ENCODE measurements at places on chromosomes 2 and 18.

DNA sequence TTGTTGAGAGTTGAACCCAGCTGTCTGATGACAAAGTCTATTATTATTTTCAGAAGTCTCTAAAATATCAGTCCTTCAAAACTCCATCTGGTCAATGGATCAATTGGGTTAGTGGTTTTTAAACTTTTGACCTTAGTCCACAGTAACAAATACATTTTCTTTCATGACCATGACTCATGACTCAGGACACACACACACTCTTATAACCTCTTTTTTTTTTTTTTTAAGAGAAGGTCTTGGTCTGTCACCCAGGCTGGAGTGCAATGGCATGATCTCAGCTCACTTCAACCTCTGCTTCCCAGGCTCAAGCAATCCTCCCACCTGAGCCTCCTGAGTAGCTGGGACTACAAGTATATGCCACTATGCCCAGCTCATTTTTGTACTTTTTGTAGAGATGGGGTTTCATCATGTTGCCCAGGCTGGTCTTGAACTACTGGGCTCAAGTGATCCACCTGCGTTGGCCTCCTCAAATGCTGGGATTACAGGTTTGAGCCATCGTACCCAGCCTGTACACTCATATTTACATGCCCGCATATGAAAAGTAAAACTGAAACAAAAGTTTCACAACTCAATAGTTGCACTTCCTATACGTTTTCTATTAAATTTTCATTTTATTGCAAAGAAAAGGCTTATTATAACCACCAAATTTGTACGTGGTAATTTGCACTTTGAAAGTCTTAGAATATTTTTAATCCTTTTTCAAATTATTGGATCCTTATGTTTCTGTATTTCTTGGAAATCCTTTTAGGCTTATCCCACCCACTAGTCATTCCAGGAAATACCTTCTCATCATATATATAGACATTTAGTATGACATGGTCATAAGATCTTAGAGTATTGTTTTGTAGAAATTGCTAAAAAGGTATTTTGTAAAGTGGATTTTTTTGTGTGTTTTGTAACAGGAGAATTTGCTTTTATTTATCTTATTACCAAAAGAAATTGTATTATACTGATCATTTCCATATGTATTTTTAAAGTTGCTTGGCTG lies 199.0 kb downstream of the LPIN1 start:
- no peak for DNase-seq

- DNase-seq = peak; percentile 35
Observed at GRCh38 chr18:8654503-8655451, 45.5 kb downstream of the RAB12 start.

DNA sequence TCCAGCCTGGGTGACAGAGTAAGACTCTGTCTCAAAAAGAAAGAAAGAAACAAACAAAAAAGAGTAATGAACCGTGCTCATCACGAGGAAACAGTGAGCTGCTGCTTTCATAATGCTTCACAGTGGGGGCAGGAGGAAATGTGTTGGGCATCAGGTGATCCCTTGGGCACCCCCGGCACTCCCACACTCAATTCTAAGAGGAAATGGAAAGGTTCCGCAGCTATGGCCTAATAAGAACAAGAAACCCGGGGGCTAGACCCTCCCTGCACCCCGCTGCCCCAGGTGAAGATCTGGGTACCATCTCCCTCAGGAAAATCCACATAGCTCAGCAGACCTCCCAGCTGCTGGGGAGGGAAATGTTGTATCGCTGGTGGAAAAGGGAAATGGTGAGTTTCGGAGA lies 118.9 kb downstream of the LPIN1 start:
- DNase-seq = no peak

GRCh38 chr2:113905886-113906285 lies 16.0 kb downstream of the ACTR3 start:
- no peak for DNase-seq

DNA sequence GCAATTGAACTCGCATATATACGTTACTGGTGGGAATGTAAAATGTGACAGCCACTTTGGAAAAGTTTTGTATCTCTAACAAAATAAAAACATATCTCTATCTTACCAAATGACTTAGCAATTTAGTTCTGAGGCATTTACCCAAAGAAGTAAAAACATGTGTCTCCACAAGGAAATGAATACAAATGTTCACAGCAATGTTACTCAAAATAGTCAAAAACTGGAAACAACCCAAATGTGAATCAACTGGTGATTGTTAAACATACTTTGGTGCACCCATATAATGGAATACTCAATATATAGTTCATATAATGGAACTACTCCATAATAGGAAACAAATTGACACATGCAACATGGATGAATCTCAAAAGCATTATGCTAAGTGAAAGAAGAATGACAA lies 70.4 kb upstream of the DNER start:
- DNase-seq = no peak

All from fibroblast of skin of right biceps (primary cell).